ENCODE measurements at places on chromosomes 12 and 14.

GRCh38 chr12:104792570-104792969 is 165.5 kb downstream of the SLC41A2 start:
- DNase-seq = no peak

- no peak for DNase-seq
Measured at GRCh38 chr12:116015525-116015924, 262.0 kb downstream of the MED13L start.

GRCh38 chr12:49633703-49634345 is 10.5 kb downstream of the PRPF40B start:
- no peak for DNase-seq

DNA sequence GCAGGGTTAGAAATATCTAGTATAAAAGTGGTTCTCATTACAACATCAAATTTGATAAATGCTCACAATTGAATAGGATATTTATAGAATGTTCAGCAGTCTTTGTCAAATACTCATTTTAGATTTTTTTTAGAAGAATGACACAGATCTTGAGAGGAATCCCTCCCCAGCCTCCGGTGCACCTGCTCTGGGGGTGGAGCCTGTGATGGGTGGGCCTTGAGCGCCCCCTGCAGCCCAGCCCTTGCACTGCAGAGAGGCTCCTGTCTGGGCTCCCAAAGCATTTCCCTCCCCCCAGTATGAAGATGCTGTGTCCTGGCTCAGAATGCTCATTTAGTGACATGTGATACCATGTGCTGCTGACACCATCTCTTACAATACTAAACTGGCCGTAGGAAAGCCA is 792.3 kb downstream of the TMEM121 start:
- DNase-seq = no peak

- DNase-seq = no peak
Measured at GRCh38 chr14:71703477-71703876, 228.8 kb upstream of the RGS6 start.

DNA sequence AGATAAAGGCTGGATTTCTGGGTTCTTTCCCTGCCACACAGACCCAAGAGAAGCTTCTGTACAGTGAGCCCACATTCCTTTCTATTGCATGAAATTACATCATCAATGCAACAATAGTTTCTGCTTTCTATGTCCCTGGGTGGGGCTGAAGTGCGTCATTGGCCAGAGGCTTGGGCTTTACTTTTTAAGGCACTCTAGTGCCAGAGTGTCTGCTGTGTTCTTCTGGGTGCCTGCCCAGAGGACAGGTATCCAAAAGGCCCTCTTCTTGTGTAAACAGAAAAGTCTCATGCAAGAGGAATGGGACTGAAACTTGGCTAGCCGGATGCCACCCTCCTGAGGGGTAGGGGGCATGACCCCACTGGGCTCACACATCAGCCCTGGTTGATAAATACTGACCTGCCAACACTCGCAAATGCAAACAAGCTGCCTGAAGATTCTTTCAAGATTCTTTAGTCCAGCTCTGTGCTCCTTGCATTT is 5.9 kb downstream of the KRT86 start:
- DNase-seq = no peak

GRCh38 chr12:64240781-64241180 is 18.7 kb upstream of the KICS2 start:
- no peak for DNase-seq

- DNase-seq = no peak
Measured at GRCh38 chr12:125402874-125403789, 337.9 kb downstream of the AACS start.

DNA sequence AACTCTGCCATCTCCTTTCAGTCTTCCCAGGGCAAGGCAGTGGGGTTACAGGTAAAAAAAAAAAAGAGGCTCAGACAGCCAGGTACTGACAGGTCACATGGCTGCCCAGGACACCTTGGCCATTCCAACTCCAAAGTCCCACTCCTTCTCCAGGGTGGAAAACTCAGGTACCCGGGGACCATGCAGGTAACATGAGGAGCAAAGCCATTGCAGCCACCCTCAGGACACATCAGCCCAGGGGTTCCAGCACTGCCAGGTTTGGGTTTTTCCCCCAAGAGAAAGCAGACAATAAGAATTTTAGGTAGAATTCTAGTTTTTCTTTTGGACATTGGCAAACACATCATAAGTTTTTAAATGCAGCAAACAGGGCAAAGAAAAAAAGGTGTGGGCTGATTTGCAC is 15.3 kb downstream of the FAM222A start:
- DNase-seq = no peak

- no peak for DNase-seq
Measured at GRCh38 chr14:89983375-89983774, 27.6 kb downstream of the TDP1 start.

- DNase-seq = no peak
Measured at GRCh38 chr12:21413369-21414277, 23.8 kb upstream of the PYROXD1 start.

DNA sequence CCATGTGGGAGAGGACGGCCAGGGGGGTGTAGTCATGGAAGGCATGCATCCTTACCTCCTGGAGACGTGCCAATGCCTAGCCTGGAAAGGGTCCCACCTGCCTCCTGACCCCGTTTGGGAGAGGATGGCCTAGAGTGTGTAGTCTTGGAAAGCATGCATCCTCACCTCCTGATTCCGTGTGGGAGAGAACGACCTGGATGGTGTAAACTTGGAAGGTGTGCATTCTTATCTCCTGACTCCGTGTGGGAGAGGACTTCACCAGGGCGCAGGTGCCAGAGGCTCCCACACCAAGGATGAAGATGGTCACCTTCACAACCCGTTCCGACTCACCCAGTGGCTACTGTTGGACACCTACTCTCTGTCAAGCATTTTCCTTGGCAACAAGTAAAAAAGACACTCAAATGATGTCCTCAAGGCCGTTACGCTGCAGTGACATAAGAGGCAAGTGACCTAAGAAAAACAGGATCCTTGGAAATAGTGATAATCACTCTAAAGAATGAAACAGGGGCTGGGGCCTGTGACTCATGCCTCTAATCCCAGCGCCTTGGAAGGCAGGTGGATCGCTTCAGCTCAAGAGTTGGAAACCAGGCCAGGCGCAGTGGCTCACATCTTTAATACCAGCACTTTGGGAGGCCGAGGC is 37.5 kb upstream of the FZD10 start:
- no peak for DNase-seq

- DNase-seq = no peak
Measured at GRCh38 chr14:95290871-95291431, 28.8 kb downstream of the CLMN start.

GRCh38 chr14:51680031-51680430 is 28.3 kb downstream of the FRMD6 start:
- no peak for DNase-seq

GRCh38 chr12:5921966-5922899 is 22.8 kb downstream of the ANO2 start:
- no peak for DNase-seq

Measured in omental fat pad (tissue), 4 donors.